ENCODE measurements at places on chromosomes 13 and 19.

- DNase-seq, result no peak
These were observed 45.3 kb downstream of the POLR1D start for GRCh38 chr13:27666951-27667350.

GRCh38 chr13:67273001-67273400 is 42.9 kb upstream of the PCDH9 start:
- DNase-seq, result no peak

- DNase-seq, result no peak
These were observed 1.6 kb downstream of the LPAR6 start for GRCh38 chr13:48411147-48411794.

- no peak for DNase-seq
These were observed 3.6 kb downstream of the LTBP4 start for GRCh38 chr19:40604647-40605215.

DNA sequence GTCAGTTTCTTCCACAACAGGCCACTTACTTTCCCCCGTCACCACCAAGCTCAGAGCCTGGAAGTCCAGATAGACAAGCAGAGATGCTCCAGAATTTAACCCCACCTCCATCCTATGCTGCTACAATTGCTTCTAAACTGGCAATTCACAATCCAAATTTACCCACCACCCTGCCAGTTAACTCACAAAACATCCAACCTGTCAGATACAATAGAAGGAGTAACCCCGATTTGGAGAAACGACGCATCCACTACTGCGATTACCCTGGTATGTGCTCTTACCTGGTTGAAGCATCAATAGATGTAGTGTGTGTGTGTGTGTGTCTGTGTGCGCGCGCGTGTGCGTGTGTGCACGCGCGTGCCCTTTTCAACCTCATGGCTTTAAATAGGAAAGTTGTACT is 3.7 kb downstream of the KLF5 start:
- DNase-seq, result no peak

- no peak for DNase-seq
These were observed 441.5 kb downstream of the DIAPH3 start for GRCh38 chr13:59721926-59722910.

DNA sequence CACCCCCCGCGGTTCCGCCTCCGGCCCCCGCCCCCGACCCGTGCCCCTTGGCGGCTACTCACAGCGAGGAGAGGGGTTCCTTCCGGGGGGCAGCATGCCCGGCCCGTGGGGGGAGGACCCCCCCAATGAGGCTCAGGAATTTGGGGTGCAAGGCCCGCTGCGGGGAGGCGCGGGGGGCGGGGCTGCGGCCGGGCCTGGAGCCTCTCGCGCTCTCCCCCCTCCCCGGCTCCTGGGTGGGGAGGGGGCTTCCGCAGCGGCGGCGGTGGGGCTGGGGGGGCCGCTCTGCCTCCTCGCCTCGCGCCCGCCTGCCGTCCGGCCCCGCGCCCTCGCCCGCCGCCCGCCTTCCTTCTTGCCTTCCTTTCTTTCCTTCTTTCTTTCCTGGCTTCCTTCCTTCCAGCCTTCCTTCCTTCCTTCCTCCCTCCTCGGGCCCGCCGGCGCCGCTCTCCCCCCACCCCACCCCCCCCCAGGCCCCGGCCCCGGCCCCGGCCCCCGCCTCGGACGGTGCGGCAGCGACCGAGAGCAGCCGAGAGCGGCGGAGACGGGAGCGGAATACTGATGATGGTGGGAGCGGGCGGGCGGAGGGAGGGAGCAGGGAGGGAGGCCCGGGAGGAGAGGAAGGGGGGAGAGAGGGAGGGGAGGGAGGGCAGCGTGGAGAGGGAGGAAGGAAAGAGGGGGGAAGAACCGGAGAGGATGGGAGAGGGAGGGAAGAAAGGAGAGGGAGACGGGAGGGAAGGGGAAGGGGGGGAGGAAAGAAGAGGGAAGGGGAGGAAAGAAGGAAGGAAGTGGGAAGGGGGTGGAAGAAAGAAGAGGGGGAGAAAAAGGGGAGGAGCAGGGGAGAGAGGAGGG is at the start of gene LRRC4B:
LRRC4B (minus strand) TSS at position 554 of the 846 bp plus-strand sequence. CDS start 19,597 bp downstream, outside the sequence.
- no peak for DNase-seq

DNA sequence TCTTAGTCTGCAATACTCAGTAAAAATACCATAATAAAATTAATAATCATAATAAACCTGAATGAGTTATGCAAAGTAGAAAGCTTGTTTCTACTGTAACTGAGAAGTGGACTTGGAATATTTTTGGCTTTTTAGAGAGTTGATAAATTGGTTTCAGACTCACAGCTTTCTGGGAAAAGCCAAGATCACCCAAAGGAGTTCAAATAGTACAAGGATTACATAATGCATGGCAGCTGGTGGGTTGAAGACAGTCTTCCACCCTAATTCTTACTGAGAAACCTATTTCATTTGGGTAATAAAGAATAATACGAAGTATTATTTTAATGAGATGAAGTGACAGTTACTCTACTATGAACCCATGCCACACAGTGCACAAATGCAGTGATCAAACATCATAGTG is 139.4 kb upstream of the KLF12 start:
- no peak for DNase-seq

- DNase-seq, result no peak
These were observed 1.7 kb downstream of the ERCC1 start for GRCh38 chr19:45421947-45422498.

DNA sequence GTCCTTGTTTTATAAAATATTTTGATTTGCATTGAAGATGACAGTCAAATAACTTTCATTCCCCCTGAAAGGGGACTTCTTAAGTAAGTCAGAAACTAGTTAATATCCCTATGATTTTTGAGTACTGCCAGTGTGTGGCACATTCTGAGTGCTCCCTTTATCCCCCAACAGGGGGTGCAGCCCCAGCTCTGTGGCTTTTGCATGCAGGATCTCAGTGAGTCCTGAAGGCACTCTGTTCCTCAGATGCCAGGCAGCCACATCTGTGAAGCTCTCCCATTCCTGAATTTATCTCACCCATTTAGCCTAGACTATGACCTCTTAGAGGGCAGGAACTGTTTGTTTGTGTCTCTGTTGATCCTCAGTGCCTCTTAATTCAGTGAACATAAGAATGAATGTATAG is 123.1 kb downstream of the CDK8 start:
- DNase-seq, result no peak

DNA sequence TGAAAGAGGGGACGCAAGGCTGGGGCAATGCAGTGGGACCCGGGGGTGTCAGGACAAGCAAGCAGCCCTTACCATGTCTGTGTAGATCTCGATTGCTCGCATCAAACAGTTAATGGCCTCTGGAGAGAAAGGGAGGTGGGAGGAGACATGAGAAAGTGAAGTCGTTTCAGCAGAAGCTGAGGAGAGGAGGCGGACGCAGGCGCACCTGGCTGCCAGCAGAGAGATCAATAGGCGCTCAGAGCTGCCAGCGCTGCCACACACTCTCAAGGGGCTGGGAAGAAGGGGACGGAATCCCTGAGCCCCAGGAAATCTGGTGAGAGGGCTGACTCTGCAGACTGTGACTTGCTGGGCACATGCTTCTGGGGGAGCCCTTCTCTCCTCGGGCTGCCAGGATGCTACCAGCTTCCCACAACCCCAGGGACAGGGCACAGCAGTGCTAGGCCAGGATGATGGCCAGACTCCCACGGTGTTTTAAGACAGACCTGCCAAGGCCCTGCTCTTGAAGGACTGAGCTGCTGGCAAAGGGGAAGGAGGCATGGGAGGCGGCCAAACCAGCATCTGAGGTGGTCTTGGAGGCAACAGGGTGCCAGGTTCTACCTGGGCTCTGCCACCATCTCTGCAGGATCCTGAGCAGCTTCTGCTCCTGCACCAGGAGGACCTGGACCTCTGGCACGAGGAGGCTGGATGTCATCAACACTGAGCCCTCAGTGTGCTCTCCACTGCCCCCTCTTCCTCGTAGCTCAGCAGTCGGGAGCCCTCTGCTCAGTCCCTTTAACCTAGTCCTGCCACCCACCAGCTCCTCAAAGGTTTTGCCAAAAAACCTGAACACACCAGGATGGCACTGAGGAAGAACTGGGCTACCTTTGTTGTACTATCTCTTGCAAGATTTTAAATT is 11.7 kb upstream of the KPTN start:
- DNase-seq, result no peak

DNA sequence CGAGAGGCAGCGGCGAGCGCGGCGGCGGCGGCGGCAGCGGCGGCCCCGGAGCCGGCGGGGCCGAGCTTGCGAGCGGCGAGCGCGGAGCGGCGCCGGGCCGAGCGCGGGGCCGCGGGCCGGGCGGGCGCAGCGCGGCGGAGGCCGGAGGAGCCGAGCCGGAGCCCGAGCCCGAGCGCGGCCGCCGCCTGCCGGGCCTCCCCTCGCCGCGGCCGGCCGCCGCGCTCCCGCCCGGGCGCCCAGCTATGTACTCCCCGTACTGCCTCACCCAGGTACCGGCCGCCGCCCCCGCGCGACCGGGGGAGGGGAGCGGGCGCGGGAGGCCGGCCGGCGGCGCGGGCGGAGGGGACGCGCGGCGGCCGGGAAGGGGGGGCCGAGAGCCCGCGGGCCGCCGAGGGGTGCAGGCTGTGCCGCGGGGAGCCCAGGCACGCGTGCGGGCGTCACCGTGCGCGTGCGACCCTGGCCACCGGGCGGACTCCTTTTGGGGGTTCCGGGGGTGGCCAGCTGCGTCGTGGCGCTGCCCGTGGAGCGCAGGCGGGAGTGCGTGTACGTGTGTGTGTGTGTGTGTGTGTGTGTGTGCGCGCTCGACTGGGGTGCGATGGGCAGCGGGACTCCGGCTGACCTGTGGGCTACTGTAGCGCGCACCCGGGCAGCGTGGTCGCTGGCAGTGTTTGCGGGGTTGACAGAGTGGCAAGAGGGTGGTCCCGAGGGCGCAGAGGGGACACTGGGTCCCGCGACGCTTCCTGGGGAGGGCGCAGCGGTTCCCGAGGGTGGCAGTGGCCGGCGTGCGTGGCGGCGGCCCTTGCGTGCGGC is 526 bp downstream of the NFIX start:
- no peak for DNase-seq

- no peak for DNase-seq
These were observed 133.7 kb downstream of the RAP2A start for GRCh38 chr13:97567510-97568243.

DNA sequence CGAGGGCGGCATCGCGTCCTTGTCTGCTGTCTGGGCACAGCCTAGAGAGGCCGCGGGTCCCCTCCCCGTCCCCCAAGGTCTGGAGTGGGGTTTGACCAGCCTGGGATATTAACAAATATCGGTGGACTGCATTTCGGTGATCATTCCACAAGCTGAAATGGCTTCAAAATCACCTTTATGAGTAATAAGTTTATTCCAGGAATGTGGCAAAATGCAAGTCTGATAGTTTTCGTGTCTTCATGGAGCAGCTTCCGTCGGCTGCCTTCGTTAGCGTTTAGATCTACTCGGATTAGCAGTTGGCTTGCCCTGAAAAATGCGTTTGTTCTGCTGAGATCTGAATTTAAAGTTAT is 1.1 kb upstream of the GJA3 start:
- DNase-seq, result no peak

DNA sequence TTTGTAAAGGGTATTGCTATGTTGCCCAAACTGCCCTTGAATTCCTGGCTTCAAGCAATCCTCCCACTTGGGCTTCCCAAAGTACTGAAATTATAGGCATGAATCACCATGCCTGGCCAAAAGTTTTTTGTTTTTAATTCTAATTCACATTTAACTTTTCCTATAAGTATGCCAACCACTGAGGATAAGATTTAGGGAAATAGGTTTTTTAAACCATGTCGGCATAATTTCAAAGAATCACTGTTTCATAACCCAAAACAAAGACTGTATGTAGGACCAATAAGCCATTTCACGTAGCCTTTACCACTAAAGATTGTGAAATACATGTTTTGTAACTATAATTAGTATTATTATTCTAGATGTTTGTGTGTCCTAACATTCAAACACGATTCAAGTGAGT is 8.2 kb downstream of the ZDHHC20 start:
- no peak for DNase-seq

DNA sequence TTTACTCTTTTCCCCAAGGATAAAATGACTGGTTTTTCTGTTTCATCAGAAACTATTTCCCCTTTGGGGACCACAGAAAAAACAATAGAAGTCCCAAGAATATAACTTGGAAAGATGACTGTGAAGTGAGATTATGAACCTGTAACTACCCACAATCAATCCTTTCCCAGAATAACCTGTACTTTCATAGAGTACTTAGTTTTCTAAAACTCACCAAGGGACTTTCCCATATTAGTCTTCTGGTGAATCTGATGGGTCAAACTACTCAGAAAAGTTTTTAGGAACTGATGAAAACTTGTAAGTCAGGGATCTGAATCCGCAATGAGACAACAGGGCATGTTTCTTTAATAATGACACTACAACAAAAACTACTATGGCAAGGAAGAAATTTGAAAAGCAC is 62.6 kb downstream of the STK24 start:
- no peak for DNase-seq
